ENCODE measurements at places on chromosomes 1 and 21. TPM values are rescaled to one million over a fixed set of nuclear protein-coding genes. Genes with fewer than 3 reads are reported as not detected.

SH3BGRL3 gene
- total RNA-seq: 26.3 TPM

DNA sequence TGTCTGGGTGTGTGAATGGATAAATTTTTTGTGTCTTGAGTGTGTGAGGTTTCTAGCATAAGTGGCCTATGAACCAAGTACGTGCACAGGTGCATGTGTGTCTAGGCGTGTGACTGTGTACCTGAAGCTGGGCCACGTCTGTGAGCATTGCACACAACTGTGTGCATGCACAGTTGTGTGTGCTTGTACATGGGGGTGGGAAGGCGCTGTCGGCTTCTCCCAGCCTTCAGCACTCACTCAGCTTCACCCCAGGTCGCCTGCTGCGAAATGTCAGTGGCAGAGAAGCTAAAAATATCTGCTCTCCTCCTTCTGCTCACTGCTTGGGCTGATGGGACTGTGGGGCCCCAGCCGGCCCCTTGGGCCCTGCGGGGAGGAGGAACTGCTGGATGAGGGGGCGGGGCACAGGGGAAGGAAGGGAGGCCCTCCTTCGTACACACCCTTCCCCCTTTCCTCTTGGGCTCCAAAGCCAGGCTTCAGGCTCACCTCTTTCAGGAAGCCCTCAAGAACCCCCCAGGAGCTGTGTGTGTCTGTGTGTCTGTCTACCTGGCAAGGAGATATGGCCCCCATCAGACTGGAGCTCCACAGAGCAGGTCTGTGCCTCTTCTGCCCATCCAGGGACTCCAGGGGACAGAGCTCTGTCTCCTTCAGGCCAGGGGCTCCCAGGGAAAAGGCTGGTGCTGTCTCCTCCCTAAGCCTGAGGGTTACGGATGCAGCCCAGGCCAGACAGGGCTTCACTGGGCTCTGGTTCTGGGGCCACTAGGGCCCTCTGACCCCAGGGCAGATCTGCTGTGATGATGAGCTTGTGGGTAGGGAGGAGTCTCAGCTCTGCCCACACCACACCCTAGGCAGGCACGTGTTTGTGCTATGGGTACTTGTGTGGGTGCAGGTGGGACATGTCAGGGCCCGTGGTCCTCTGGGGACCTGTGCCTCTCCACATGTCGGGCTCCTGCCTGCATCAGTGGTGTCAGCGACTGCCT, 35.6 kb upstream of the WASF2 start:
- no peak for DNase-seq

GRCh38 chr1:156291226-156292061, 4.0 kb downstream of the GLMP start:
- DNase-seq: peak; percentile 99

CFHR3 gene
- total RNA-seq: 201 TPM

MYBPH gene
- total RNA-seq: not detected

- no peak for DNase-seq
Measured at GRCh38 chr1:1330366-1331067, 563 bp upstream of the TAS1R3 start.

GRCh38 chr21:28769683-28770082, 223.0 kb downstream of the LTN1 start:
- no peak for DNase-seq

DNA sequence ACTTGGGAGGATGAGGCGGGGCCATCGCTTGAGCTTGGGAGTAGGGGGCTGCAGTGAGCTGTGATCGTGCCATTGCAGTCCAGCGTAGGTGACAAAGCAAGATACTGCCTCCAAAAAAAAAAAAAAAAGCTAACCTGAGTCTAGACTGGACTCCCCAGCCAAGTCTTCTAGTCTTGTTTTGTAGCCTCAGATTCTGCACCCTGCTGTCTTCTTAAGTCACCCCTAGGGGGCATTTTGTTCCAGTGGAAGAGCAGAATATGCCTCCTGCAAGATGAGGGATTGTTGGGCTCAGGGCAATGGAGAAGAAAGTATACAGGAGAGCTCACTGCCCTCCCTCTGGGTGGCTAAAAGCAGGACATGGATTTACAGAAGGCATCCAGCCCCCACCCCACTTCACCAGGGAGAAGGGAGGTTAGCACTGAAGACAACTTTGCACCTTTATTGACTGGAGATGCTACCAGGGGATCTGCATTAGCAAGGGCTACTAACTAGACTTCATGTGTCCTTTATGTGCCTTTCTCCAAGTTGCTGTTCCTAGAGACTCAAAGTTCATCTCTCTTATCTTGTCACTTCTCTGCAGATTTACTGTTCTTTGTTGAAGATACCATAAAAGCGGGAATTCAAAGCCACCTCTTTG, 15.3 kb upstream of the RNF187 start:
- no peak for DNase-seq

KRTAP19-4 gene
- total RNA-seq: not detected

GRCh38 chr1:64087768-64088167, 115.7 kb upstream of the UBE2U start:
- no peak for DNase-seq

DNA sequence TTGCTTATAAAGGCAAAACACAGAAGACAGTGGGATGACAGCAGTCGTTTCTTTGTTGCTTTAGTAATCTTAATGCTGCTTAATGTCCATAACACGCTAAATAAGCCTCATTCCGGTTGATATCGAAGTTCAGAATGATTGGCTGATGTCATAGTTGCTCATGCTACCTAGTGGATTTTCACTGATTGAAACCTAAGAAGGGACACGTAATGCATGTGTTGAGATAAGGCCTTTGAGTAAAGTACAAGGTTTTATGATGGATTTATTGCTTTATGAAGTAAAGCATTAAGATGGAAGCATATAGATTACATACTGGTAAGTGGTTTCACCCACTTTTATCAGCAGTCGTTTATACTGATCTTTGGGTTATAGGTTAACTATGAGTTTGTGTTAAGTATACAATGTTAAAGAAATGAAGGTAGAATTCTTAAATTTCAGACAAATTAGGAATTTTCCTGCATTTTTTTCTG, 25.1 kb downstream of the IARS2 start:
- DNase-seq: no peak

KCNQ4 gene
- 0.12 TPM for total RNA-seq

GRCh38 chr1:8540971-8541370, 223.1 kb downstream of the SLC45A1 start:
- no peak for DNase-seq

DNA sequence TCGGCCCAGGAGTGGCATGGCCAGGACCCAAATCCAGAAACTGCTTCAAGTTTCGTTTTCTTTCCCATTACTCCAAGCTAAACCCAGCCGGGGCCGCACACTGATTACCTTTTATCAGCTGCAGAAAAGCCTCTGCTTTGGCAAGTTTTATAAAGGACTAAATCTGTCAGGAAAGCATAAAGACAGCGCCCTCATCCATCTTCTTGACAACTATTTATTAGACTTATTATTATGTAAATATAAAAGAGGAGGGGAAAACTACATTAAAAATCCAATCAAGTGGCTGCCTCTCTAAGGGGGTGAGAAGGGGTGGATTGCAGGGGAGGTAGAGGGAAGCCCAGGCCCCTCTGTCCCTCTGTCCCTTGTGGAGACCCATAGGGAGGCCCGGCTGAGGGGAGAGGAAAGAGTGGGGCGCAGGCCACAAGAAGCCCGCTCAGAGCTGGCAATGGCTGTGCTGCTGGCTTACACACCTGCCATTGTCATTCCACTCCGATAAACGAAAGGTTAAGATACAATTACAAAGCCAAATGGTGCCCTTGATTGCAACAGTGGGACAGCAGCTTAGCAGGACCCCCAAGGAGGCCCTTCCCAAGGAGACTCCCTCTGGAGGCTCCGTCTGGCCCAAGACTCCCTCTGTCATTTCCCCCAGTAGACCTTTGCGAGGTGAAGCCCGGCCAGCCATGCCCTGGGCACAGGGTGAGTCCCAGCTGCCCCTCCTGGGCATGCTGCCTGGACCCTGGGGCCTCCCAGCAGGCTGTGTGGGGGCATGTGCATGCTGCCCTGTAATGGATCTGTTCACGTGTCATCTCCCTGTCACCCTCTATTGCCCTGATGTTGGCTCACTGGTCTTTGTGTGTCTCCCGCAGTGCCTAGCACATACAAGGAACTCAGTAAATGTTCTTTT, 45.4 kb downstream of the KCND3 start:
- no peak for DNase-seq

GRCh38 chr1:66380452-66381212, 153.3 kb upstream of the SGIP1 start:
- no peak for DNase-seq

PLPPR5 gene
- not detected for total RNA-seq

GRCh38 chr1:236514703-236515442, 8.9 kb upstream of the LGALS8 start:
- no peak for DNase-seq
